ENCODE measurements at places on chromosomes 6 and 20.

DNA sequence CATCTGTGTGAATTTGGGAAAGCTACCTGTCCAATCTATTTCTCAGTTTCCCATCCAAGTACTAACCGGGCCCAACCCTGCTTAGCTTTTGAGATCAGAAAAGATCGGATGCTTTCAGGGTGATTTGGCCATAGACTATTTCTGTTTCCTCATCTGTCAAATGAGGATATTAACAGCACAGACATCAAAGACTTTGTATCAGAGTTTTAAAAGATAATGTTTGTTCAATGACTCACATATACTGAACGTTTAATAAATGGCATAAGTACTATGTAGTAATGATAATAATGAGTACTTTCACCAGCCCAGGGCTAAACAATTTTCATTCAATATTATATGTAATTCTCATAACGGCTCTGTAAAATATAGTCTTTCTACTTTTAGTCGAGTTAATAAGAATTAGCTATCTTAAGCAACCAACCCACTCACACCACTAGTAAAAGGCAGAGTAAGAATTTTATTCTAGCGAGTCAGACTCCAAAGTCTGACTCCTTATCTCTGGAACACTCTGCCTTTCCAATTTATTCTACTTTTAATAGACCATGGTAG is 216.5 kb downstream of the ARHGAP18 start:
- DNase-seq: no peak

- DNase-seq: no peak
These were observed 109.5 kb upstream of the SMLR1 start for GRCh38 chr6:130717657-130718056.

DNA sequence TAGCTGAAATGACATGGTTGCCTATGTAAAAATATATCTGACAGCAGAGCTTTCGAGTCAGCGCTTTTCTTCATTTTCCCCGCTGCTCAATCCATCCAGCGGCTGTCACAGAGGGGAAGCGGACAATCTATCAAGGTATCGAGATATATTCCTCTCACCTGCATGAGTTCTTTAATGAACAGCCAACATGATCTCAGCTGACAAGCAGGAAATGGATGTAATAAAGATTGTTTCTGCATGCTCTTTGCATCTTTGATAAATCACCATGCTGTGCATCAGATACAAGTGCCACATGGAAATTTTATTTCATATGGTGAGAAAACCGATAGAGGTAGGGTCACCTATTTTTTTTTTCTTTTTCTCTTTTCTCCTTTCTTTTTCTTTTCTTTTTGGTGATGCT is 602.3 kb upstream of the MMS22L start:
- no peak for DNase-seq

DNA sequence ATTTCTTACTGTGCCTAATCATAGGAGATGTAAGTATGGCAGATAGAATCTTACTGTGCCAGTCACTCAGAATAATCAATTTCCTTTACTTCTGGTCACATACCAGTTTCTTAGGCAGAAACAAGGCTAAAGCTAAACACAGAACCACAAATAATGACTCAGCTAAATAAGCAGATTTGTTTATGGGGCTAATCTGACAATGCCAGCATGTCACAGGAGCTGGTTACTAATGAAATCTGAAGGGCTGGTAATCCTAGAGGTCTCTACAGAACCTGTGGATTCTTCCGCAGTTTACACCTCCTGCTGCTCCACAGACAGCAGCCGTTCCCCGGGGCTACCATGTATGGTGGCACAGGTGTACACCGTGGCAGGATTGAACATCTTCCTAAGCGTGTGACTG is 80.8 kb downstream of the LYRM4 start:
- no peak for DNase-seq

Data from AG09319 (cell line).